ENCODE measurements at places on chromosomes 2 and 18.

- no peak for DNase-seq
Measured at GRCh38 chr2:235268535-235268934, 225.3 kb upstream of the AGAP1 start.

GRCh38 chr2:33314541-33314940 lies 161.9 kb upstream of the RASGRP3 start:
- DNase-seq: no peak

- DNase-seq: no peak
Measured at GRCh38 chr2:140696449-140696848, 1434.4 kb downstream of the LRP1B start.

GRCh38 chr18:73826098-73826497 lies 321.5 kb downstream of the FBXO15 start:
- no peak for DNase-seq

- no peak for DNase-seq
Measured at GRCh38 chr2:145547620-145548019, 1027.7 kb upstream of the ZEB2 start.

DNA sequence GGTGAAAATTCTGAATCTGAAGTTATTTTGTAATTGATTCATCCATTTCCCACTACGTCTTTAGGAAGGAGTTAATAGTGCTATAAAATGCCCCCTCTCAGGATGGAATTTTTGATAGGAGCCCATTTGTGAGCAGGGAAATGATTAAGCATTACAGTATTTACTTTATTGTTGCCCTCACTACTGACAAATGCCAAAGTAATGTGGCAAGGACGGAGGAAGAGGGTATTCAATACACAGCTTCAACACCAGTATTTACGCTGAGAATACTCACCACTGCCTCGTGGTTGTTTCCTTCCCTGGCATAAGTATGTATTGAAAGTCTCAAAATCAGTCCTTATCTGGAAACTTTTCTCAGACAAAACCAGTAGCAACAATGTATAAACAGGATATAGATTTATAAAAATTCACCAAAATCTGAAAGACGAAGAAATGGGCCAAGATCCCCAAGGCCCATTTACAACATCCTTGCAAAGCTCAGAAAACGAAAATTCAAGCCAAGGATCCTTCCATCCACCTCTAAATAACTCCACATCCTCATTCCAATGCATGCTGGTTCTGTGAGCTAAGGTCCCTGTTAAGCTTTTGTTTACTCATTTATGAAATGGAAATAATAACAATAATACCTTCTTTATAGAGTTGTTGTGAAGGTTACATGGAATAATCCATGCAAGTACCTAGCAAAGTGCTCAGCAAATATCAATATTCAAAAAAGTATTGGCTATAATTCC lies 29.3 kb downstream of the FEZ2 start:
- no peak for DNase-seq

- DNase-seq: peak; percentile 51
Measured at GRCh38 chr2:9548506-9548905, 7.1 kb downstream of the ADAM17 start.

GRCh38 chr2:144325086-144325485 lies 194.8 kb downstream of the ZEB2 start:
- DNase-seq: no peak

- DNase-seq: no peak
Measured at GRCh38 chr2:105683011-105683492, 61.7 kb upstream of the NCK2 start.

- no peak for DNase-seq
Measured at GRCh38 chr2:99819766-99820165, 322.6 kb downstream of the AFF3 start.

GRCh38 chr2:216131175-216131926 lies 22.2 kb downstream of the XRCC5 start:
- no peak for DNase-seq

DNA sequence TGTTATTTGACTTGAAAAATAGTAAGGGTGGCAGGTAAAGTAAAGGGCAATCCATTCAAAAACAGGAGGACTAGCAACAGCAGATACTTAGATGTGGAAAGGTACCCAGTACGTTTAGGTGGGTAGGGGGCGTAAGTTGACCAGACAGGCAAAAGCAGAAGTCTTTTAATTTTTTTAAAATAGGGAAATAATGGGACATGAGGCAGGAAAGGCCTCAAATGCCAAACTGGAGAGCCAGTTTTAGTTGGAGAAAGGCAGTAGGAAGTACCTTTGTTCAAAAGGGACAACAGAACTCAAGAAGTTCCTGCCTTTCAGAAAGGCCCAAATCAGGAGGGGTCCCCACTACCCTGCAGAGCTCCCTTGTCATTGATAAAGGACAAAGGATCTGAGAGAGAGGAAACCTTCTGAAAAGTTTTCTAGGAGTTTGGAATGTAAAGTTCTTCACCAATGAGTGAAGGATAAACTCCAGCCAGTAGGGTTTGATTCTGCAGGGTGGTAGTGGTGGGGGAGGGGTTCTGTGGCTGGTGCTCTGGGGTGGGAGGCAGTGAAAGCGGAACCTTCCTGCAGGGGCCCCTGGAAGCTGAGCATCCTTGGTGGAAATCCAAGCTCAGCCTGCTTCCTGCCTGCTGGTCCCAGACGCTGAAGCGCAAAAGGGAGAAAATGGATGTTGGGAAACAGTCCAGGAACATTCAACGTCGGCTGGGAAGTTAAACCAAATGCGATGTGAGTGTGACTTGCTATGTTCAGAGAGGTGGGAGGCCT lies 40.1 kb downstream of the TMEM17 start:
- DNase-seq: no peak

DNA sequence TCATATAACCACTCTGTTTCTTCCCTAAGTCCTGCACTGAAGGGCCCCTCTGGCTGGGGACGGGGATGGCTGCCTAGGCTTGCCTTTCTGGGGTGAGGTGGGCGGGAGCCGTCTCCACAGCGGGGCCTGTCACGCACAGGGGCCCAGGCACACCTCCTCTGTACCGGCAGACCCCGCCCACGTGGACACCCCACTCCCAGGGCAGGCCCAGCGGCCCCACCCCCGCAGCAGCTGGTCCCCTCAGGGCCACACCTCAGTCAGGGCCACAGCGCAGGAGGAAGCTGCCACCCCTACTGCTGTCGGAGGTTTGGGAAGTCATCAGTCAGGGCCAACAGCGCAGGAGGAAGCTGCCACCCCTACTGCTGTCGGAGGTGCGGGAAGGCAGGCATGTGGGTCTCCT lies 257.6 kb upstream of the RAB6C start:
- no peak for DNase-seq

GRCh38 chr18:77056344-77057005 lies 76.1 kb downstream of the MBP start:
- DNase-seq: no peak
